ENCODE measurements at places on chromosomes 7 and 10.
A peak's percentile ranks its signal among the peaks of the same experiment; 100 is the strongest.

- no peak for DNase-seq
Measured at GRCh38 chr10:128526791-128527375, 400.7 kb upstream of the MKI67 start.

DNA sequence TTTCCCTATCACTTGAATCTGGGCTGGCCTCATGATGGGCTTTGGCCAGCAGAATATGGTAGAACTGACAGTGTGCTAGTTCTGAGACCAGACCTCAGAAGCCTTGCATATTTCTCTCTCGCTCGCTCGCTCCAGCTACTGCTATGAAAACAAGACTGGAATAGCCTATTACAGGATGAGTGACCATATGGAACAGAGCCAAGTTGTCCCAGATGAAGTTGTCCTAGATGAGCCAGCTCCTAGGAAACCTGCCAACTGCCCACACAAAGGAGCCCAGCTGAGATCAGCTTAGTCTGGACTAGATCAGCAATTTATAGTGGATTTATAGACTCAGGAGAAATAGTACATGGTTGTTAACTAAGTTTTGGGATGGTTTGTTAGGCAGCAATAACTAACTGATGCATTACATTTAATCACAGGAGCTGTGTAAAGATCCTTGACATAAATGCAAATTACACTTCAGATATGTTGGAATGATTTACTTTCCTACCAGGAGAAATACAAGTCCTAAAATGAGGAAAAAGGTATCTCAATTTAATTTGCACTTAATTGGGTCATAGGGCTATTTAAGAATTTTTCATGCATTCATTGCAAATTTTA, 6.8 kb upstream of the HECW1 start:
- DNase-seq: no peak

GRCh38 chr7:121797657-121798452, 75.1 kb upstream of the PTPRZ1 start:
- no peak for DNase-seq

DNA sequence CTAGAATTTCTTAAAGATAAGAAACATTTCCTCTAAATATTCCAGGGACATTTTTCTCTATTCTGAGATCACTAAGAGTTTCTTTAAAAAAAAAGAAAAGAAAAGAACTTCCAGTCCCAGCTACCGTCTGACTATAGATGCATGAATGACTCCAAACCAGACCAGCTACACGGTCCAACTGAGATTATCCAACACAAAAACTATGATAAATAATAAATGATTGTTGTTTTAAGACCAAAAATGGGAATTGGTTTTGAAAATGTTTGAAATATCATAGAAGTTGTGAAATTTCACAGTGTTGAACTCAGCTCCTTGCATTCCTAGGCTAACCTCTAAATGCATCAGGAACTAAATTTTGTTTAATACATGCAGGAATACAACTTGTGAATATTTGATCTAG, 1619.6 kb upstream of the LRRTM3 start:
- no peak for DNase-seq

GRCh38 chr10:17859492-17860156, 50.5 kb downstream of the MRC1 start:
- no peak for DNase-seq

- DNase-seq: no peak
Measured at GRCh38 chr7:129940329-129940728, 12.4 kb downstream of the UBE2H start.

- DNase-seq: peak; percentile 86
Measured at GRCh38 chr10:87635498-87636312, 24.0 kb upstream of the PAPSS2 start.

- DNase-seq: no peak
Measured at GRCh38 chr10:87935290-87936141, 72.1 kb downstream of the PTEN start.

GRCh38 chr7:115940460-115941060, 90.0 kb downstream of the TFEC start:
- DNase-seq: no peak

DNA sequence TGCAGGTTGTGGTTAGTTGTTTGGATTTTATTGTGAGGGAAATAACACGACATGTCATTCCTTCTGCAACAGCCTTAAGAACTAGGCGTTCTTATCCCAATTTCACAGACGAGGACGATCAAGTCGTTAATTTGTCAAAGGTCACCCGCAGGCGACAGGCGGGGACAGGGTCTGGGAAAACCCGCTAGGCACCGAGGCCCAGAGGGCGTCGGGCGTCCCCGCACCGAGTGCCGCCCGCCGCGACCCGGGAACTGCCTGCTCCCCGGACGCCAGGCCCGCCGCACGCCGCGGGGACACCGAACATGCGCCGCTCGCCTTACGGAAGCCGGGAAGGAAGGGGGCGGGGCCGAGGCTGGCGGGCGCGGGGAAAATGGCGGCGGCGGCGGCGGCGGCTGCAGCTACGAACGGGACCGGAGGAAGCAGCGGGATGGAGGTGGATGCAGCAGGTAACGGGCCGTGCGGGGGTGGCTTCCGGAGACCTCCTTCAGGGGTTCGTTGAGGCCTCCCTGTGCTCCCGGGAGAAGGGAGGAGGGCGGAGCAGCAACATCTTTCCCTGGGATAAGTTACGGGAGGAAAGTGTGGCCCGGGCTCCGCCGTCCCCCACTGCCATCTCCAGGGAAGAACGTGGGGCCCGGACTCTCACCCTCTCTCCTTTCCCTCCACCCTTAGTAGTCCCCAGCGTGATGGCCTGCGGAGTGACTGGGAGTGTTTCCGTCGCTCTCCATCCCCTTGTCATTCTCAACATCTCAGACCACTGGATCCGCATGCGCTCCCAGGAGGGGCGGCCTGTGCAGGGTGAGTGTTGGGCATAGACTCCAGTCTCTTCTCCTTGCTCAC, at the start of gene COPS6:
Gene COPS6, plus strand, starts transcription at position 349 of the 837 bp plus-strand sequence. Its CDS starts 22 bp downstream, at position 371.
- DNase-seq: peak; percentile 88

DNA sequence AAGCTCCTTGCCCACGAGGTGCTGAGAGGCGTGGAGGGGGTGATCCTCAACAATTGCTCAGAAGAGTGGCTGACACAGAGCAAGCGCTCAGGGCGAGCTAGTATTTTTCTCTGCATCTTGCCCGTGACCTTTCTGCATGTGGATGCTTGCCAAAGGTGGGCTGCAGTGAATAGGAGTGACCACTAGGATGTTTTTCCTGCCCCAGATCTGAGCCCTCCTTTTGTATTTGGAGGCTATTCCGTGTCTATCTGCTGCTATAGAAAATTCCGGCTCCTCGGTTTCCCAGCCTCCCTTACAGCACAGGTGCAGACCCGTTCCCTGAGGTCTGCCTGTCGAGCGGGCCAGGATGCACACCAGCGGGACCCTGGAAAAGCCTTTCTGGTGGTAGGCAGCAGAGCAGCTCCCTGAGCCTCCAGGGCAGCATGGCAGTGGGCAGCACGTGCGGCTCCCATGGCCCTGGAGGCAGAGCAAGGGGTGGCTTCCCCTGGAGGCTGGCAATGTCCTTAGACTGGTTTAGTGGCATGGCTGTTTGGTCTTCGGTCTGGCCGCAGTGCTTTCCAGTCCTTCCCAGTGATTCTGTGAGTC, 145.1 kb upstream of the PCBD1 start:
- DNase-seq: no peak

GRCh38 chr10:58691528-58691927, 178.9 kb downstream of the BICC1 start:
- DNase-seq: no peak

DNA sequence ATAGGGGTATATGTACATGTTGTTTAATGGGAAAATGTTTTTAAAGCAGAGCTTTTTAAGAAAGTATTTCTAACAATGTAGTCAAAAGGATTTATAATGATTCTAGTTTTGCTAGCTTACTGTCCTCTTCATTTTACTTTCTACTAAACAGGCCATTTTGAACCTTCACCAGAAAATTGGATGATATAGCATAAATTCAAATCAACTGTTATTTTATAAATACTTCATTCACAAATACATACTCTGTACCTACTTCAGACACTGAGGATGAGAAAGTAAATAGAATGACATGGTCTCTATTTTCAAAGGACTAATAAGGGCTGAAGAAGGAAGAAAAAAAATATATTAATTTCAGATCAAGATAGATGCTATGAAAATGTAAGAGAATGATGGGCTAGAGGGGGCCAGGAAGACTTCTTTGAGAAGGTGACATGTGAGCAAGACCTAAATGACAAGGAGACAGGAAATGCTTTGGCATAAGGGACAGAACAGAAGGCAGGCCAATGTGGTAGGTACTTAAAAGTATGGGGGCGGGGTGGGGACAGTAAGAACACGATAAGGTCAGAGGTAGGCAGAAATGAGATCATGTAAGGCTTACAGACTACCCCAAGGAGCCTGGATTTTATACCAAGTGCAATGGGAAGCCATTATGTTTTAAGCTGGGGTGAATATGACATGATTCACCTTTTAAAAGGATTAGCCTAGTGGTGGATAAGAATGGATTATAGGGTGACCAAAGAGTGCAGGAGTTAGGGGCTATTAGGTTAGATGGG, 5.2 kb downstream of the NAMPT start:
- DNase-seq: peak; percentile 86

- no peak for DNase-seq
Measured at GRCh38 chr10:59695637-59696036, 14.0 kb downstream of the SLC16A9 start.

DNA sequence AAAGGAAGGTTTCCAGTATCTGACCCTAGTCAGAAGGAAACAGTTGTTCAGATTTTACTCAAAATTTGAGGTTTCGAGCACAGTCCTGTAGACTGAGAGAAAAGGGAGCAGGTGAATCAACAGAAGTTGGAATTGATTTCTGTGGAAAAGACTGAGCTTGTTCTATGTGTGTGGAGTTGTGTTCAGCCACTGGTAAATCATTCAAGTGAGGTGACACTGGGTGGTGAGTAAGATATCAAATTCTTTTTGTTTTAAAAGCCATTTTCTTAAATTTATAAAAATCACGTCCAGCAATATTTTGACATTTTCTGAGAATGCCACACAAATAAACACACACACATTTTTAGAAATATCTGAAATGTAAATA, 165.1 kb downstream of the HGF start:
- no peak for DNase-seq

DNA sequence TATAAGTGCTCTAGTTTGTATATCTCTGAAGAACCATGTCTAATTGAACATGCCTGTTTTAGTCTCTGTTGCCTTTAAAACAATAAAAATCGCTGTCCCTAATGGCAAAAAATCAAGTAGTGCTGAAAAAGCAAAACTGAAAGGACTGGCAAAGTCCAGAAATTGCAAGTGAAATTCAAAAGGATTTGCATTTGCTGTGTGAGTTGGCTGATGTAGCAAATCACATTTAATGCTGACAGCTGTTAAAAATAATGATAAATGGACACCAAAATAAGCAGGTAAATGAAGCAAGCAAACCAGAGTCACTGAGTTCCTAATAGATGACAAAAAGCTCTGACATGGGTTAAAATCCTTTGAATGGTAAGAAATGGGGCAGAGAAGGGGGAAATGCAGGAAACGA, 874.1 kb downstream of the GRM8 start:
- DNase-seq: no peak

- no peak for DNase-seq
Measured at GRCh38 chr7:80721883-80722615, 83.6 kb downstream of the CD36 start.

DNA sequence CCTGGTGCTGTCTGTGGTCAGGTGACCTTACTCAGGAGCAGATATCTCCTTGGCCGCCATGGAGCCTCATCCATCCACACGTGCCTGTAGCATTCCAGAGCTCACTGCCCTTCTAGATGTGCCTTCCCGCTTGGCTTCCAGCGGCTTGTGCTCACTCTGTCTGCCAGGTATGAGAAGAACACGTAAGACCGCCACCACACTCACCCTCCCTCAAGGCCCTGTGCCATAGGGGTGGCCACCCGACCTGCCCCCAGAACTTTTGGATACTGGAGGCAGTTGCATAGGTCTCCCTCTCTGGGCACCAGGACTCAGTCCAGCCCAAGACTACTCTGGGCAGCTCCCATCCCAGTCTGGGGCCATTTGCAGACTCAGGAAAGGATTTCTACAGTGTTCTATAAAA, 4.1 kb downstream of the MARVELD1 start:
- no peak for DNase-seq

GRCh38 chr10:119701861-119702260, 24.0 kb upstream of the INPP5F start:
- DNase-seq: no peak

DNA sequence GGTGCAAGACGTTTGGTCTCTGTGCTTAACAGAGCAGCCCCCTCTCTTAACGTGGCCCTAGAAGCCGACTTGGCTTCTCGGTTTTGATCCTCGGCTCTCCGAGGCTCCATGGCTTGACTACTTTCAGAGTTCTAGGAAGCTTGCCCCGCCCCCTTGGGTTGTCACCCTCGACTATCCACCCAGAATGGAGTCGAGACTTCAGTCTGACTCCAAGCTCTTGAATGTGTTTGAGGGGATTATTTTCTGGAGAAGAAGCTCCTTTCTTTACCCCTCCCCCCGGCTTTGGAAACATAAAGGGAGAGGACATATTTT, 448 bp downstream of the SEC24C start:
- DNase-seq: peak; percentile 66

- no peak for DNase-seq
Measured at GRCh38 chr10:77231884-77232610, 405.6 kb downstream of the KCNMA1 start.

- no peak for DNase-seq
Measured at GRCh38 chr7:30977222-30977621, 13.5 kb downstream of the GHRHR start.

DNA sequence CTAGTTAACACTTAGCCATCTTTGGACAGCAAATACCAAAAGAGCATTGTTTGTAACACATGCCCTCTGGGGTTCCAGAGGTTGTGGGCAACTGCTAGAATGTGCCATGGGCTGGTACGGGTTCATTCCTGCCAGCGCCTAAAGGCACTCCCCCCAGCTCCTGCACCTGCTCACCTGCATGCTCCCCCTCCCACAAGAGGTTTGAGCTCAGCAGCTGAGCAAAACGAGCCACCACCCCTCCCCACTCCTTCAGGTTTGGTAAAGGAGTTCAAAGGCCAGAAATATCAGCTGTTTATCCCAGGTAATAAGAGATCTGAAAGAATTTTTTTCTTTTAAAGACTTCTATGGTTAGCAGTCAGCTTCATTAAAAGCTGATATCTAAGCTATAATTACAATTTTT, 53.5 kb downstream of the HTR7 start:
- no peak for DNase-seq

DNA sequence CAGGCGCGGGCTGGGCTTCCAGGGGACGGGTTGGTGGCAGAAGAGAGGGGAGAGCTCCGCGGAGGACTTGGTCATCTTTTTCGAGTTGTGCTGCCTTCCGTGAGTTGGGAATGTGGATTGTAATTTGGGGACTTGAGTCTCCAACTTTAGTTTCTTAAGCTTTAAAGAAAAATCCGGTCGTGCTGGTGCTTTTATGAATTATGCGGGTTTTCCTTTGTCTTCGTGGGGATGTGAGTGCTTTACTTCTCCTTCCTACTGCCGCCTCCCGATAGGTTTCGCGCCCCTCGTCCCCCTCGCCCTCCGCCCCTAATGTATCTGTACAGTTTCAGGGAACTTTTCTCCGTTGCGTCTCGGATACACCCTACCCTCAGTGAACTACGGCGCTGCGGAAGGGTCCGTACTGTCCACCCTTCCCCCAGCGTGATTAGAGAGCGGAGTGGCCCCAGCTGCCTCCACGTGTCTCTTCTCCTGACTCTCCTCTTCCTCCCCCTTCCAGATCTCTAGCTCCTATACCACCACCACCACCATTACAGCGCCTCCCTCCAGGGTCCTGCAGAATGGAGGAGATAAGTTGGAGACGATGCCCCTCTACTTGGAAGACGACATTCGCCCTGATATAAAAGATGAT, 649 bp downstream of the SCD start:
- DNase-seq: no peak
